D721Med (cell line): ENCODE measurements at places on chromosomes 4 and X.

DNA sequence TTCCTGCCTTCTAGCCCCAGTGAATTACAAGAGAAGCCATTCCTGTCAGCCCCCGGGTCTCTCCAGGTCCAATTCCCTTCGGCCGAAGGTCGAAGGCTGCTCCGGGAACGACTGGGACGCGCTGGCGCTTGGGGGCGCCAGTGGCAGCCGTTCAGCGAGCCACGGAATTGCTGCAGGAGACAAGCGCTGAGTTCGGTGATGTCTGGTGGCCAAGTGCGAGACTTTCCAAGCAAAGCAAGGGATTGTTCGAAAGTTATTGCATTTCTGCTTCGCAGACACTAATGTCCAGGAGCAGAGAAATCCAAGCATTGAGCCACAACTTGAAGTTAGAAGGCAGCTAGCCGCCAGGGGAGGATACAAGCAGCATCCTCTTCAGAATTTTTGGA, 1.1 kb upstream of the DKK2 start:
- no peak for DNase-seq

DNA sequence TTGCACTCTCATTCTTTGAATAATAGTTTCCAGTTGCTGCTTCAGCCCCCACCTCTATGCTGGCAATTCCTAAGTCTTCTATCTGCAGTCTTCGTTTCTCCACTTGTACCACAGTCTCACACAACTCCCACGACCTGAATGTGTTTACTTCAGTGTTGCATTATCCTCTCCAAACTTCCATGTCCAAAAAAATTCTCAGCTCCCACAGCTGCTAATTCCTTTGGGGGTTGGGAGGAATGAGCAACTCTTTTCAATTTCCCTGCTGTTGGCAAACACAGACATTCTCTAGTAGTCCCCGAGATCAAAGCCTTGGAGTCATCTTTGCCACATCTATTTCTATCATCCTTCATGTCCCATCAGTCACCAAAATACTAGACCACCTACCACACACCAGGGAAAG, 14.4 kb upstream of the CDS1 start:
- no peak for DNase-seq

DNA sequence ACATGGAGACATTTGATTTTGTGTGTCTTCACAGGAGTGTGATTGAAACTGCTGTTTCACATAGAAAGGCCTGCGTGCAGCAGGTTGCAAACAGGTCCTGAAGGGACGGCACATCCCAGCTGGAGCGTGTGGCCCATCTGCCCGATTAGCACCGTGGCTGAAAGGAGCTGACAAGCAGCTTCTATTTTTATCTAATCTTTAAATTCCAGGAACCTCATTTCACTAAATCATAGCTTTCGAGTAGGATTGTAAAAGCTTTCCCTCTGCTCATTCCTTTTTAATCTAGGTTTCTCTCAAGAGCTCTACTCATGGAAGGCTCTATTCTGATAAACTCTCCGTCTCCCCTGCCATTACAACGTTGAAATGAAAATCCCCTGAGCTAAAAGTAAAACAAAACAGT, 106.8 kb downstream of the FSTL5 start:
- DNase-seq: no peak

GRCh38 chr4:128394778-128395177, 107.2 kb upstream of the PGRMC2 start:
- DNase-seq: no peak

- DNase-seq: no peak
Measured at GRCh38 chrX:19075754-19076153, 46.5 kb downstream of the ADGRG2 start.

DNA sequence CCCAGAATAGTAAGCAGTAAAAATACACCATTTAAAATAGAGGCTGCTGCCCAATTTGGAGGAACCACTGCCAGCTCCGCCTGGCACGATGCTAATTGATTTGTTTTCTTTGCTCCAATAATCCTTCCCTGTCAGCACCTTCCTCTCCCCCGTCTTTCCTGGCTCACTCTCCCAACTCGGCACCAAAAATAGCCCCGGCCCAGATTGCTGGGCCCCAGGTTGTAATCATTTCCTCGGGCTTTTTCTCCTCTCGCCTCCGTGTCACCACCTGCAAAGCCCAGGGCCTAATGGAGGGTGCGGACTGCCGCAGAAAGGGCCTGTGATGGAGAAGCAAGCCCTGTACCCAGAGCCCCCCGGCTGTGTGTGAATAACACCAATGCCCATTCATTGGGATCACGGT, 197.6 kb upstream of the PSAPL1 start:
- no peak for DNase-seq

DNA sequence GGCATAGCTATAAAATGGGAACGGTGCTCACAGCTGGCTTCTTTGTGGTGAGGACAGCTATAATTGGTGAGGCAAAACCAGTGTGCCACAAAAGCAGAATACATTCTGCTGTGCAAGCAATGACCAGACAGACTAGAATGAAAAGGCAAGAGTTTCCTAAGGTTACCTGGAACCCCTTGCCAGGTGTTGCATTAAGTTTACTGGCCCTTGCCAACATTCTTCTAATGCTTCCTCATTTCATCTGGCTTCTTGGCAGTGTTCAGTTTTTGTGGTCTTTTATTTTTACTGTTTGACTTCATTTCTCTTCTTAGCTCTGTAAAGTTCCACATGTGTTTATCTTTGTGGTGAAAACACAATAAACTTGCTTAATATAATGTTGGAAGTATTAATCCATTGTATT, 131.4 kb downstream of the PTTG2 start:
- DNase-seq: no peak

GRCh38 chr4:10066670-10067651, 45.7 kb upstream of the SLC2A9 start:
- DNase-seq: no peak

DNA sequence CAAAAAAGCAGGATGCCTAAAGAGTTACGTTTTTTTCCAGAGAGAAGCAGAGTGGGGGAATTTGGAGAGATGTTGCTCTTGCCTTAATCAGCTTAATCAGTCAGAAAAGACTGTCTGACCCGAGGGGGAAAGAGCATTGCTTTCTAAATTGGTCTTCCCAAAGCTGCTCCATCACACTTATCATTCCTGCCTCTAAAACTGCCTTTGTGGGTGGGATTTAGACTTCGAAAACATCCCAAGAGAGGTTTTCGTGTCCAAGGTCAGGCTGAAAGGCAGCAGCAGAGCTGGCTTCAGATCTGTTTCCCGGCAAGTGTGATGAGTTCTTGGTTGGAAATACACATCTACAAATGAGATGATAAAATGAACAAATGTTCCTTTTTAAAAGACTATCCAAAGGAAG, 155.2 kb downstream of the SH2D1A start:
- no peak for DNase-seq

DNA sequence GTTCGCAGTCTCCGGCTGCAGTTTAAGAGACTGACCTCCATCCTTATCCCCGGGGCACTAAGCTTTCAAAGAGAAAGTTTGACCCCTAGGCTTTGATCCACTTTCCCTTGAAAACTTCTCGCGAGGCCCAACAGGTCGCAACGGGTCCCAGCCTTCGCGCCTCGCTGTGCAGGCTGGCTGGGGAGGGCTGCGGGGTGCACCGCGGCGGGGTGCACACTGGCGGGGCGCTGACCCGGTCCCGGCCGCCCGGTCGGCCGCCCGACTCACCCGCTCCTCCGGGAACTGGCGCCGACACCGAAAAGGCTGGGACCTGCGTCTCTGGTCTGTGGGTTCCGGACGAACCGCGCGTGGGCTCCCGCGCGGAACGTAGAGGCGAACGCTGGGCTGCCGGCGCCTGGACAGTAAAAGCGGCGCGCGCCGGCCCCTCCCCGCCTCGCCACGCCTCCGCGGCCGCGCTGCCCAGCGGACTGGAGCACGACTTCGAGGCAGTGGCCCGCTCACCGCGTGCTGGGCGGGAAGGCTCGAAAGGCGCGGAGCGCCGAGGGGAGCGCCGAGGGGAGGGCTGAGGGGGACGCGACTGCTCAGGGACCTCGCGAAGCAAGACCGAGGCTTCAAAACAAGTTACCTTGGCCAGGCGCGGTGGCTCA, at the start of gene TAF7L:
Gene TAF7L, minus strand, starts transcription at position 378 of the 647 bp plus-strand sequence. CDS start 3,791 bp downstream, outside the sequence.
- no peak for DNase-seq

DNA sequence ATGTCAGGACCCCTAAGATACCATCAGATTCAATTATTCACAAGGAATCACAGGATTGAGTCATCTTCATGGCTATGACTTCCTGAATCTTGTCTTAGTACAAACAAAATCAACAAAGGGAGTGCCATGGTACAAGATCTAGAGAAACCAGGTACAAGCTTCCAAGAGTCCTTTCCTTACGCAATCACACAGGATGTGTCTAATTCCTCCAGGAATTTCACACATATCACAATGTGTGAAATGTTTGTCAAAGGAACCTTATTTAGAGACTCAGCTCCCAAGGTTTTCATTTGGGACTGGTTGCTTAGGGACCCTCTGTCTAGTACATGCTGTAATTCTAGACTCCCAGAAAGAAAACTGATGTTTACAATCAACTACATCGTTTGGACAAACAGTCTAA, 83.0 kb downstream of the MAB21L2 start:
- no peak for DNase-seq

DNA sequence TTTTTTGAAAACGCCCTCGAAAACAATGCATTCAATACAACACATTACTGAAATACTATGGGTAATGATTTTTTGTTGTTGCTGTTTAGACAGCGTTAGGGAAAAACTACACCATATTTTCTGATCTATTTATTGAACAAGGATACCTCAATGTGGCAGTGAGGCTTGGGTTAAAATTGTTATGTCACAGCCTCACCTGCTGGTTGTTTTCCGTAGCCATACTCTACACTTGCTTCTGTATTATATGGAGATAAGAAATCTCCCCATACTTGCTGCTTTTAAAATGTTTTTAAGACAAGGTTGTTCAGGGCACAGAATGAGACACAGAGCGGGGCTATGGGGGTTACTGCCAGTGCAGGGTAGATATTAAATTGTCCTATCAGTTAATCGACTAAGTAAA, 221.6 kb upstream of the FTHL17 start:
- no peak for DNase-seq

GRCh38 chr4:38576767-38577166, 87.2 kb upstream of the KLF3 start:
- DNase-seq: no peak

DNA sequence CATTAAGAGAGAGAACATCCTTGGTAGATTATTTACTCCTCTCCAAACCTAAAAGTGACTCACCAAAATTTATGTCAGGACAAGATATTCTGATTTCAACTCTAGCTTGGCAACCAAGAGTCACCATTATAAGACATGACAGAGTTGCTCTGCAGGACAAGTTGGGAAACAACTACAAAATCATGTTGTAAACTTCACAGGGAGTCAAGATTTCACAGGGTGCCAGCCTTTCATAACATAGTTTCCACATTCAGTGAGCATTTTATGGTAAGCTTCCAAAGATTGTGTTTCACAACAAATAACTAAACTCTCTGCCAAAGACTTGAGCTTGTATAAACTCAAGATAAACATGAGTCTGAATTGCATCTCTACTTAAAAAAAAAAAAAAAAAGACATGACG, 121.0 kb upstream of the DIAPH2 start:
- no peak for DNase-seq

GRCh38 chrX:12920990-12921389, 14.6 kb downstream of the TLR8 start:
- DNase-seq: no peak

DNA sequence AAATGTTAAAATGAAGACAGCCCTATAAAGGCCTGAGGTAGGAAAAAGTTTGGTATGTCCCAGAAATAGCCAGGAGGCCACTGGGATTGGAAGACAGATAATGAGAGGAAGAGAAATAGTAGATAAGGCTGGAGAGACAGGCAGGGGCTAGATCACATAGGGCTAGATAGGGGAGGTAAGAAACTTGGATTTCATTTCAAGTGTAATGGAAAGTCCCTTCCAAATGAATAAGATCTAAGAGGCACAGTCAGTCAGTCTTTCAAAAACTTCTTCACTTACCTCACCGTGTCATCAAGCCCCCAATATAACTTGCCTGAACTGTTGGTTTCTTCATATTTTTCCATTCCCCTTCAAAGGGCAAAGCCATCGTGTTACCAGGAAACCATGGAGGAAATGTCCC, 121.8 kb downstream of the SPCS3 start:
- no peak for DNase-seq

- no peak for DNase-seq
Measured at GRCh38 chr4:140764785-140765392, 8.7 kb upstream of the TBC1D9 start.

DNA sequence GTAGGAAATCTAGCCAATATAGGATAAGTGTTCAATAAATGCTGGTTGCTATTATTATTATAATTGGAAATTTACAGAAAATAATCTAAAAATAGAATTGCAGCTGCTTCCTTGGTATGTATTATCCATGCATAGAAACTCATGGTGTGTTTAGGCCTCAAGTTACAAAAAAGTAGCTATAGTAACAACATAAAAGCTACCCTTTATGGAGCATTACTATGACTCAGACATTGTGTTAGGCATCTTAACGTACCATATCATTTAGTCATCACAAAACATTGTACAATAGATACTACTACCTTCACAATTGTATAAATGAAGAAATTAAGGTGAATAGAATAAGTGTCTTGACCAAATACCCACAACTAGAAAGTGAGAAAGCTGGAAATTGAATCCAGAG, 126.9 kb upstream of the NRK start:
- DNase-seq: no peak

GRCh38 chr4:65791812-65792308, 121.6 kb upstream of the EPHA5 start:
- no peak for DNase-seq

- DNase-seq: no peak
Measured at GRCh38 chr4:105193536-105193935, 46.9 kb downstream of the TET2 start.

- no peak for DNase-seq
Measured at GRCh38 chr4:11488657-11489452, 60.2 kb upstream of the HS3ST1 start.

DNA sequence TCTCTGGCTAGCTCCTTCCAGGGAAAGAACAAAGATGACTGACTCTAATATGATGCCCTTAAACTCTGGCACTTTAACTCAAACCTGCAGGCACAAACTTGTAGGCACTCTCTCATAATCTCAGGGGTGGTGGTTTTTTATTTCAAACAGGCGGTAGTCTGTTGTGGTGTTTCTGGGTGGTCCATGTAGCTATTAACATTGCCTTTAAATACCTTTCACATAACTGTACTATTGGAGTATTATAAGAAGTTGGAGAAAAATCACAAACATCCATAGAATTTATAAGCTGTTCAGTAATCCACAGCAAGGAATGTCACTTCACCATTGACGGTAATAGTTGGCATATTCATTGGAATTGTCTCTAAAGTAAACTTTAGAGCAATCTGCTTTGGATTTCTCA, 204.2 kb upstream of the PDE5A start:
- no peak for DNase-seq
